ENCODE measurements at places on chromosomes 7 and 10. TPM values are rescaled to one million over a fixed set of nuclear protein-coding genes. Genes with fewer than 3 reads are reported as not detected.

DNA sequence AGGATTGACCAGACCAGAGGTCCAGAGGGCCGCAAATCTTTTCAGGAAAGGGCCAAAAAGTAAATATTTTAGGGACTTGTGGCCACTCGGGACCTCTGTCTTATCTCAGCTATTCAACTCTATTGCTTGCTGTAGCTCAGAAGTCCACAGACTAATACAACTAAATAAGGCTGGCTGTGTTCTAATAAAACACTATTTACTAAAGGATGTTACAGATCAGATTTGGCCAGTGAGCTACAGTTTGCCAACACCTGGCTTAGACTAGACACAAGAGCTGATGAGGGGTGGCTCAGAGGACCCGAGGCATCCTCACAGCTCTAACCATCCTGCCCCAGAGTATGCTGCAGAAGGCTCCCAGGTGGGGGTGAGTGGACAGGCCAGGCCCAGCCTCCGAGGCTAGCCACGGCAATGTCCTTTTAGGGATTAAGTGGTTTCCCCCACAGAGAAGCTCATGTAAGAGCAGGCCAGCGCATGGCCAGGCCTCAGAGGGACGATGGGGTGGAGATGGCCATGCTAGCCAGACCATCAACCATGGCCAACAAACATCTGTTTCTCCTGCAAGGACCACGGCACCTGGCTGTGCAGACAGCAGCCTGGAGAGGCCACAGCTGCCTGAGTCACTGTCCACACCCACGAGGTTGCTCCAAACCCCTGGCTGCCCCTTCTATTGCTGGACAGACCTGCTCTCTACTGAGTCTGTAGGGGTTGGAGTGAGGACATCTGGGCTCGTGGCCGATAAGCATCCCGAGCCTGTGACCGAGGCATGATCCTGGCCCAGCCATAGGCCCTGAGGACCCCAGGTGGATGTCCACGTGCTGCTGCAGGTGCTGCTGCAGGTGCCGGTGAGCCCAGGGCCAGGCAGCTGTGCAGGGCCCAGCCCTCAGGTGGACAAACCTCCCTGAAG, 76.5 kb downstream of the AFAP1L2 start:
- no peak for DNase-seq
- no peaks in the 10 kb centered on the region for H3K36me3 ChIP-seq
- H3K27me3 ChIP-seq, result no peaks in the 10 kb centered on the region
- no peak overlapping the region for H3K27ac ChIP-seq
- no peak overlapping the region for H3K4me3 ChIP-seq
- H3K4me1 ChIP-seq, result no peaks in the 10 kb centered on the region

DNA sequence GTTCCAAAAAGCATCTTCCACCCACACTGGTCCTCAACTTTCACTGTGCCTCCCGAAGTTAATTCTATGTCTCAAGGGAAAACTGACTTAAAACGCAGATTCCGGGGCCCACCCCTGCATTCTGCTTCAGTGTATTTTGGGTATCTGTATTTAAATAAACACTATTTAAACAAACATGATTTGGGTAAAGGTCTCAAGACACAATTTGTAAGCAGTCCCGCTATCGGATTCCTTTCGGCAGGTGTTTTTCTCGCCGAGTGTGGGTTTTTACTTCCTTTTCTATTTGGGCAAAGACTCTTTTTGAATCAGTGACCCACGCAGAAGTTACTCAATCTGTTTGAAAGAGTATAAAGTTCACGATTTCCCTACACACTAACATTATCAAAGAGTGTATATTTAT, 1.2 kb downstream of the PDIA4 start:
- peak overlapping the region; percentile 95 for H3K4me3 ChIP-seq
- H3K4me1 ChIP-seq, result peaks cover 22% of the 10 kb centered on the region
- peaks cover 10% of the 10 kb centered on the region for H3K36me3 ChIP-seq
- no peak for DNase-seq
- H3K27me3 ChIP-seq, result no peaks in the 10 kb centered on the region

DNA sequence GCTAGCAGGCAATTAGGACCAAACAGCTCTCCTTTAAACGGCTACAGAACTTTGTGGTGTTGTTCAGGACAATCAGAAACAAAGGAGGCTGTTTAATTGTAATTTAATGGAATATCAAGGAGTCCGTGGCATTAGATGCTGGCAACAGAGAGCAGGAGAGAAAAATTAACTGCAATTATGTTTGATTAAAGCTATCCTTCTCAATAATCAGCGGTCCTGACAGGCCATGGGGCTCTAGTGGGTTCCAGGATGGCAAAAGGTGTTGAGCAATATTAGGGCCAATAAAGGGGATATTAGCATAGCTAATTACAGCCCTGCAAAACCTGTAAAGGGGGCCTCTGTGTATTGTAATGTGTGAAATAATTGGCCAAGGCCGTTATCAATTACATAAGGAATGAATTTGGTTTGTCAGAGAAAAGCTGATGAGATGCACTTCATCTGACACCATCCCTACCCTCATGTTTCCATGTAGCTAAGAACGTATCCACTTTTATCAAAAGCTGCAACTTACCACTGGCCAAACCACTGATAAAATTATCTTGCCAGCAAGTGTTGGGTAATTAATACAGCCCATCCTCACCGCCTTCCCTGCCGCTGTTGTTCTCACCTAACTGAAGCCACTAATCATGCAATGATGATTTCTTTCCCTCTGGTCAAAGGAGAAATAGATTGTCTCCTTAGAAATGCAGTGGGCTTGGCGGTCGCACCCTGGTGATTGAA, 81.6 kb downstream of the EBF3 start:
- no peaks in the 10 kb centered on the region for H3K4me1 ChIP-seq
- H3K4me3 ChIP-seq, result no peak overlapping the region
- no peaks in the 10 kb centered on the region for H3K36me3 ChIP-seq

DNA sequence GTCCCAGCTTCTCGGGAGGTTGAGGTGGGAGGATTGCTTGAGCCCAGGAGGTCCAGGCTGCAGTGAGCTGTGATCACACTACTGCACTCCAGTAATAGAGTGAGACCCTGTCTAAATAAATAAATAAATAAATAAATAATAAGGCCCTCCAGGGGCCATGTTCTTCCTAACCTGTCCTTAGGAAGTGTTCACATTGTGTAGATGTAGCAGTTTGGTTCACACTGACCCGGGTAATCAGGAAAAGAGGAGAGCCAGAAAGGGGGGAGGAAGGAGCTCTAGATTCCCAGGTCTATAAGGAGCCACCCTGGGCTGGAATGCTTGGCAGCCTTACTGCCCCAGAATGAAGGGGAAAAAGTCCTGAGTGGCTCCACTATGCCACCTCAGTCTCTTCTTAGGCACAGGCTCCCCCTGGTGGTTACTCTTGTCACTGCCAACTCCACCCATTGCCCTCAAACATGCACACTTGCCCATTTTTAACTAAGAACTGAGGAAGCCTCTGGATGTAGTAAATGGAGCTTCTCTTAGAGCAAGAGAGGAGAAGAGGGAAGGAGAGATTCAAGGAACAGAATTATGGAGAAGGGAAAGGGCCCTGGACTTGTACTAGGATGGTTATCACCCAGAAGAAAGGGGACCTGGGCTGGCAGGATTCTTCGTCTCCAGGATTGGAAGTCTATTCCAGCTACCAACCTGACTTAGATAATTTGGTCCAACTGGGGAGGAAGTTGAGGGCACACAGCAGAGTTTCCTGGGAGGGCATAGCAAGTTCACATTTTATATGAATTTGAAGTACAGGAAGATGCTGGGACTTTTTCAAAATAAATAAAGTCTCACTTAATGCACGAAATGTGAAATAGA, 7.8 kb downstream of the HPS6 start:
- peak; percentile 81 for DNase-seq
- no peaks in the 10 kb centered on the region for H3K36me3 ChIP-seq
- H3K4me3 ChIP-seq, result no peak overlapping the region
- no peaks in the 10 kb centered on the region for H3K27me3 ChIP-seq
- no peak overlapping the region for H3K27ac ChIP-seq
- H3K4me1 ChIP-seq, result no peaks in the 10 kb centered on the region

DNA sequence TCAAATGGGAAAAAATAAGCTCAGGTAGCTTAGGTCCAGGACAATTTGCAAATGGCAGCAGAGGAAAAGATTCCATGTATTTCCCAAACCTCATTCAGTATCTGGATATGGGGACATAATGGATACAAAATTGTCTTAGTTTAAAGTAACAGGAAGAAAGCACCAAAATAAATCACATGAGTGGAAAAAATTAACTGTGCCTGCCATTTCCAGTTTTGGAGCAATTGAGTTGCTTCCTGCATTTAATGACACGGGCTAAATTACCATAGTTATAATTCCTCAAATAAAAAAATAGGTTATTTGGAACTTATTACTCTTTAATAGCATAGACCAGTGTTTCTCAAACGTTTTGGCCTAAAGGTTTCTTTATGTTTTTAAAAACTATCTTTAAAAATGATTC, 6.3 kb upstream of the STAMBPL1 start:
- no peak for DNase-seq
- H3K4me3 ChIP-seq, result no peak overlapping the region
- H3K36me3 ChIP-seq, result no peaks in the 10 kb centered on the region
- no peaks in the 10 kb centered on the region for H3K27me3 ChIP-seq

- no peaks in the 10 kb centered on the region for H3K4me1 ChIP-seq
- DNase-seq, result no peak
Observed at GRCh38 chr7:32319012-32319382, 171.2 kb downstream of the LSM5 start.

ACBD7 gene
- not detected for total RNA-seq

GNG11 gene
- 4.8 TPM for total RNA-seq

C10orf143 gene
- 1.7 TPM for total RNA-seq

CWF19L1 gene
- total RNA-seq, result 10.7 TPM

SPAM1 gene
- total RNA-seq, result not detected
